ENCODE measurements at places on chromosomes 11 and 22.

GRCh38 chr22:29964776-29965175 is 81.8 kb downstream of the MTMR3 start:
- no peak for DNase-seq

- DNase-seq, result no peak
Observed at GRCh38 chr11:46047520-46047919, 73.7 kb downstream of the PHF21A start.

DNA sequence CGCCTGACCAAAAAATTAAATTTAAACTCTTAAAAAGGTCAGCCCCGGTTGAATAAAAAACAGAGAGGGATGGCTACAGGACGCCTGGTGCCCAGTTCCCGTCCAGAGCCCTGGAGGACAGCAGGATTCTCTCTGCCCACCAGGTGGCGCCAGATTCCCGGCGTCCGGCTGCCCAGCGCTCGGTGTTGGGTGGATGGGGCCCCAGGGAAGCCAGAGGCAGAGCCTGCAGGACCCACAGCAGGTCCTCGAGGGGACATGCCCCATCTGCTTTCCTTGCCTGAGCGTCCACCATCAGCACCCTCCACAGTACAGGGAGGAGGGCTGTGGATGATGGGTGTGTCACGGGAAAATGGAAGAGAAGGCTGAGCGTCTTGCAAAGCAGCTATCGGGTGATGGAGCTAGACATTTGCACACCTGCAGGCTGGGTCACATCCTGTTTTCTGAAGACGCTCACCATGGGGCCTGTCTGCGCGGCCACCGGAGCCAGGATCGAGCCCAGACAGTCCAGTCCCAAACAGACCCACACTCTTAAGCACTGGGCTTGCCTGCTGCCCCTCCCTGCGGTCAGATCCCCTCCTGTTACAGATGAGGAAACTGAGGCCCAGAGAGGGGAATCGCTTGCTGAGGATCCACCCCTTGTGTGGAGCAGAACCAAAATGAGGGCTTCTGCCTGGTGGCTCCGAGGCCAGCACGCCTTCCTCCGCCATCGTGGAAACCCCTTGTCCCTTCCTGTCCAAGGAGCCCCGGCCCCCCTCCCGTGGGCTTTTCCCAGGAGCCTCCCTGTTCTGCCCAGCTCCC is 18.5 kb upstream of the CBX7 start:
- peak; percentile 90 for DNase-seq

DNA sequence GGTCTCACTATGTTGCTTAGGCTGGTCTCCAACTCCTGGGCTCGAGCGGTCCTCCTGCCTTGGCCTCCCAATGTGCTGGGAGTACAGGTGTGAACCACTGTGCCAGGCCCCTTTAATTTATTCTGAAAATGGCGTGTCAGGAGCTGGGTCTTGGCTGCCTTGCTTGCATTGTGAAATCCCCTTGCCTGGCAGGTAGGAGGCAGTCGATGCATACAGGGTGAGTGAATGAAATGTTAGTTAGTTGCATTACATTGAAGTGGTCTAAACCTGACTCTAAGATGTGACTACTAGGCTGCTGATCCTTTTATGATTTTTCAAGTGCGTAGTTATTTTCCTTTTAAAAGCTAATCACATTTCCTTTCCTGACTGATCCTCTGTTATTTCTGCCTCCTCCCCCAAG is 42.9 kb downstream of the PARVB start:
- no peak for DNase-seq

DNA sequence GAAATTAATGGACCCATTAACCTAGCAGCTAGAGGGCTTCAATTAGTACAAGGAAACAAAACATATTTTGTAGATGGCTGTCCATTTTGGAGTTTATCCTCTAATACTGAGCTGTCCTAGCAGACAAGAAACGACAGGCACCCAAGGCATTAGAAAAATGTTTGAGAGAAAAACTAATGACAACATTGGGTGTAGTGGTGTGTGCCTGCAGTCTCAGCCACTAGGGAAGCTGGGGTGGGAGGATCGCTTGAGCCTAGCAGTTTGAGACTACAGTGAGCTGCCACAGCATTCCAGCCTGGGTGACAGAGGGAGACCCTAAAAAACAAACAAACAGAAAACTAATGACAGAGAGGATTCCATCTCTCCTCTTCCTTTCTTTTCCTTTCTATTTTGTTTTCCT is 1.5 kb downstream of the A4GALT start:
- no peak for DNase-seq

- DNase-seq, result no peak
Observed at GRCh38 chr11:125389339-125390166, 106.5 kb downstream of the FEZ1 start.

DNA sequence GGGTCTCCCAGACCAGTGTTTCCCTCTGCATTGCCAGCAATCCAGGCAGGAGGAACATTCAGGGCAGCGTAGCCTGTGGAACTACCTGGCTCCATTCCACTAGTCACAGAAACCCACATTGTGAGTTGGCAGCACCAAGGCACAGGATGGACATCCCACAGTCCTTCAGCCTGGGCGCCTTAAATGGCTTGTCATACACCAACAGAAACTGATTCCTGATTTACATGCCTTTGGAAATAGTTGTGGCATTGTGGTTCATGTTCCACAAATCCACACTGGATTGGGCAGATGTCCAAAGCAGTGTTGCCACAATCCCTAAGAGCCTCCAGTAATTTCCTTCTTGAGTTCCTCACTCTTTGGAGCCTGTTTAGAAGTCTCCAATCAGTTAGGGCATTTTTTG is 225.6 kb downstream of the BLID start:
- no peak for DNase-seq

DNA sequence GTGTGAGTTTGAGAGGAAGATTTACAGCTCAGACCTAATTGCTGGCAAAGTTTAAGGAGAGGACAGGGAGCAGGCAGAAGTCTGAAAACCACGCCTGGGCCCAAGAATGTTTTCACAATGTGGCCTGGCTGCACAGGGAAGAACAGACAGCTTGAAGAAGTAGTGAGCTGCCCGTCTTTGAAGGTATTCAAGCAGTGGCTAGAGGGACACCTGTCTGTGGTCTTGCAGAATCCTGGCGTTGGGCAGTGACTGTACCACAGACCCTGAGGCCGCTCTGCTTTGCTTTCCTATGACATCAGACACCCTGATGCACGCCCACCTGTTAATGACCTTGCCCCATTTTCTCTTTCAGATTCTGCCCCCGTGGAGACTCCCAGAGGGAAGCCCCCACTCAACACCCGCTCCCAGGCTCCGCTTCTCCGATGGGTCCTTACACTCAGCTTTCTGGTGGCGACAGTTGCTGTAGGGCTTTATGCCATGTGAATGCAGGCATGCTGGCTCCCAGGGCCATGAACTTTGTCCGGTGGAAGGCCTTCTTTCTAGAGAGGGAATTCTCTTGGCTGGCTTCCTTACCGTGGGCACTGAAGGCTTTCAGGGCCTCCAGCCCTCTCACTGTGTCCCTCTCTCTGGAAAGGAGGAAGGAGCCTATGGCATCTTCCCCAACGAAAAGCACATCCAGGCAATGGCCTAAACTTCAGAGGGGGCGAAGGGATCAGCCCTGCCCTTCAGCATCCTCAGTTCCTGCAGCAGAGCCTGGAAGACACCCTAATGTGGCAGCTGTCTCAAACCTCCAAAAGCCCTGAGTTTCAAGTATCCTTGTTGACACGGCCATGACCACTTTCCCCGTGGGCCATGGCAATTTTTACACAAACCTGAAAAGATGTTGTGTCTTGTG is 6.6 kb upstream of the MCM5 start:
- DNase-seq, result no peak

- no peak for DNase-seq
Observed at GRCh38 chr11:36381015-36381360, 84.9 kb downstream of the PRR5L start.

GRCh38 chr22:26884921-26885320 is 227.5 kb downstream of the MIAT start:
- no peak for DNase-seq

DNA sequence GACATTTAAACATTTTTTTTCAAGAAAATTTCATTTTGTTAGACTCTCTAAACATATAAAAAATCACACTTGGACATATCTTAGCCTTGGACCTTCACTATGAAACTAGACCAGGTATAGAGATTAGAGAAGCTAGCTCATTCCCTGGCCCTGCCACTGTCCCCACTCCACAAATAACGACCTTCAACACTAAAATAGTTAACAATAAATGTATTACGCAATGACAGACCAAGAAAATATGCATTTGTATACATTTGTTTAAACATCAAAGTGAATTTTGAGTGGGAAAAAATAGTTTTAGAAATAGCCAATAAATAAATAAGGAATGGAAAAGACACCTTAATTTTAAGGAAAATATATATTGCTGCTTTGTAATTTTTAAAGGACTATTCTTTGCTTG is 20.9 kb downstream of the OR5J2 start:
- DNase-seq, result no peak

DNA sequence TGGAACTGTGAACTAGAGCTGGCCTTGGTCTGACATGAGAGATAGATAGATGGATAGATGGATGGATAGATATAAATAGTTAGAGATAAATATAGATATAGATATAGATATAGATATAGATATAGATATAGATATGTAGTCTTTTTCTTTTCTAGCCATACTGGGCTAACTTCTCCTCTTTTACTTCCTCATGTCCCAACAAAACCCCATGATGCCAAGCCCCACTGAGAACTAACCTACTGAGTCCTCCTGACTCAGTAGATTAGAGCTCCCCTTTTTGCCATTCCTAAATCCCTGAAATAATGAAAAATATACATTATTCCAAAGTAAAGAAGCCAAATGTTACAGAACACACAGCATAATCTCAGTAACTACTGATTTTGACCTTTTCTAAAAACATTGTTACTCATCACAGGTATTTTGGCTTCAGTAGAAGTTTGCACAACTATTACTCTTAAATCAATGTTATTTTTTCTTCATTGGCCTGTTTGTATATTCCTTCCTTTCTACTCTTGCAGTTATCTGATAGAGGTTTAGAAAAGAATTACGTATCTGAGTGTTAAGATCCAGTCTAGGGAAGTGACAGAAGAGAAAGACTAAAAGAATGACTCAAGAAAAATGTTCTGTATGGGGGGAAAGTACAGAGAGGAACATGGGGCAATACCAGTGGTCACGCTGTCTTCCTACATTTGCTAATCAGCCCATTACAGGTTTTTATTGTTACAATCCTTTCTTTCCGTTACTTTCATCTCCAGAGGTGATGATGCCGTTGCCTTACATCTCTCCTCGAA is 6.0 kb upstream of the OR10D3 start:
- no peak for DNase-seq

- DNase-seq, result no peak
Observed at GRCh38 chr11:34633990-34634693, 13.2 kb downstream of the EHF start.

GRCh38 chr11:114132417-114132816 is 72.9 kb downstream of the ZBTB16 start:
- DNase-seq, result no peak

GRCh38 chr22:48096851-48097665 is 1334.6 kb downstream of the TBC1D22A start:
- no peak for DNase-seq

- DNase-seq, result no peak
Observed at GRCh38 chr11:74135127-74135840, 35.5 kb downstream of the C2CD3 start.

DNA sequence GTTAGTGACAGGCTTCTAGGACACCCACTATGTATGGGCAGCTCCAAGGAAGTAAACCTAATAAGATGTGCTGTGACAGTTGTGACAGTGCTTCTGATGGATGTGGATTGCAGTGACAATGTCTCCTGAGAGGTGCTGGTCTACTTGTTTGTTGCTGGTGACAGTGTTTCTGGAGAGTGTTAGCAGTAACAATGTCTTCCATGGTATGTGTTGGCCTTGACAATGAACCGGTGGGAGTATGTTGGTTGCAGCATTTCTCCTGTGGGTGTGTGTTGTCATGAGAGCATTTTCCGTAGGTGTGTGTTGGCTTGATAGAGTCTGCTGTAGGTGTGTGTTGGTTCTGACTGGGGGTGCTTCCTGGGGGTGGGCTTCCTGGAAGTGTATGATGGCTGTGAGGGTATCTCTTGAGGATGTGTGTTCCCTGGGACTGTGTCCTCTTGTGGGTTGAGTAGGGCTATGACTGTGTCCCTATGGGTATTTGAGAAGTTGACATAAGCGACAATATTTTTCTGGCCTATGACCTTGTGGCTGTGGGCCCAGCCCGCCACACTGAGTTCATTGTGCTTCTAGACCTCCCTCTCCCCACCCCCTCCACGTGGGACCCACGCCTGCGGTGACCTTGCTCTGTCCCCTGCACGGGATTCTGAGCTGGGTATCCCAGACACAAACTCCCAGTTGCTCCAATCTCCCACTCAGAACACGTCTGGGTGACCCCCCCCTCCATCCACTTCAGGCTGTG is 1.2 kb downstream of the DCHS1 start:
- no peak for DNase-seq

DNA sequence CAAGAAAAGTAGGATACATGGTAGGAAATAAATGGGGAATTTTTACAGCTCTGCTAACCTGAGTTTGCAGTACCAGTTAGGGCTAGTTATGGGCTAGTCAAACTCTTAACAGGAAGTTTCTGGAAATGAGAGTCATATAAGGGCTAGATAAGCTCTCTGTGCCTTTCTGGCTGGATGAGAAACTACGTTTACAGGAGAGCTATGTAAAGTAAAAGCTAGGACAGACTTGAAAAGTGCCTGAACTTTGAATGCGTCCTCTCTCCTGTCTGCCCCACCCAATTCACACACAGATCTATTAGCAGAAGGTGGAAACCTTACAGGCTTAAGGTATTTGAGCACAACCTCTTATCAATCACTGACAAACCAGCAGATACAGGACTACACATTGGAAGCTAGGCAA is 167.1 kb downstream of the SNX19 start:
- DNase-seq, result no peak

DNA sequence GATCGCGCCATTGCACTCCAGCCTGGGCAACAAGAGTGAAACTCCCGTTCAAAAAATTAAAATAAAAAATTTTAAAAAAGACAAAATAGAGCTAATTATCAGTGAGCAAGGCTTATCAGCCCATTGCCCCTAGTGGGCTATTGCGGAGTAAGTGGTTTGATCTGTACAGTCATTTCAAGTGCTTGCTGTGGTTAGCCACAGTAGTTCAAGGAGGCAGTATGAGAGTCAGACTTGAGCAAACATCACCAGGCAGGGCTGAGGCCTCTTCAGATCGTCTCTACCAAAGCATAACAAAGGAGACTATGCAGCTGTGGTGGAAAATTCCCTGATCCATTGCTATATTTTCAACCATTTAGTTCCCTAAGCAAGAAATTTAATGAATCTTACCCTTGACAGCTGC is 4.3 kb upstream of the SBF2 start:
- peak; percentile 34 for DNase-seq

DNA sequence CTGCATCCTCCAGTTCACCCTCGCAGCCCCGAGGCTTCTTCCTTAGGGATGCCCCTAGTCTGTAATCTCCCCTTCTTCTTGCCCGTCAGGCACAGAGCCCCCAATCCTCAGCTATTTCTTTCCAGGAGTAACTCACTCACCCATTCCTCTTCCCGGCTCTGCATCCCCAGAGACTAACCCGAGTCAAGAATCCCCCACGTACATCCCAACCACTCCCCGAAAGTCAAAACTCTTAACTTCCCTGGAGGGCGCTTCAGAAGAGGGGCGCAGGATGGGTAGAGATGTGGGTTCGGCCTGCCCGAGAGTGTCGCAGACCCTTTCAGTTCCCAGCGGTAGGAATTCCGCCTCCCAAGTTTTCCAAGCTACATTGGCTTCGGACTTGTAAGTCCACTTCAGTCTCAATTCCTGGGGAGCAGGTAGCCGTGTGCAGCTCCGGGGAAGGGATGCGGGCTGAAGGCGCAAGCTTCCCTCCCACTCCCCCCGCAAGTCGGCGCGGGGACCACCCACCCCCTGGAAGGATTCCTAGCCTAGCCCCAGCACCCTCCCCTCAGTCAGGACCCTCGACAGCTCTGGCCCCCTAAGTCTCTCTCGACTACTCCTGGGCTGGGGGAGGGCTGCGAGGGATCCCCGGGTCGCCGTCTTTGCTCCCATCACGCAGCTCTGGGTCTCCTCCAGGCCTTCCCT is 871 bp downstream of the BDNF start:
- DNase-seq, result no peak

Measured in activated CD4-positive, alpha-beta T cell treated with anti-CD3 and anti-CD28 coated beads, Interleukin-2, amount 50 U/mL, for 48 hours (primary cell).